ENCODE measurements at places on chromosomes 6 and 20.

- peak; percentile 96 for DNase-seq
Observed at GRCh38 chr6:81451787-81452186, 300.7 kb downstream of the TENT5A start.

DNA sequence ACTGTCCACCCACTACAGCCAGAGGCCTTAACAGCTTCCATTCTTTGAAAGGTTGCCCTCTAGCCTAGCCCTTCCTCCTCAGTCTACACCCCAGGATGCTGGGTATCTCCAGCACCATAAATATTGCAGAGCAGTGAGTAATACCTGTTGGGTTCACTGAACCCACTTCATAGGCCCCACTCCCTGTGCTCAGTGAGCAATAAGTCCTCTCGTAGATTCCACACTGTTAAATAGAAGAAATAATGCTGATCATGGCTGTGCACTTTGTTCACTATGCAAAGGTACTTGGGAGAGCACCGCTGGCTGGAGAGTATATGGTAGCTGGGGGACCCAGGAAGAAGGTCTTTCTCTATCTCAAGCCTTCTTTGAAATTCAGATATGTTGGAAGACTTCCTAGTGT lies 87.3 kb downstream of the RSPH3 start:
- no peak for DNase-seq

DNA sequence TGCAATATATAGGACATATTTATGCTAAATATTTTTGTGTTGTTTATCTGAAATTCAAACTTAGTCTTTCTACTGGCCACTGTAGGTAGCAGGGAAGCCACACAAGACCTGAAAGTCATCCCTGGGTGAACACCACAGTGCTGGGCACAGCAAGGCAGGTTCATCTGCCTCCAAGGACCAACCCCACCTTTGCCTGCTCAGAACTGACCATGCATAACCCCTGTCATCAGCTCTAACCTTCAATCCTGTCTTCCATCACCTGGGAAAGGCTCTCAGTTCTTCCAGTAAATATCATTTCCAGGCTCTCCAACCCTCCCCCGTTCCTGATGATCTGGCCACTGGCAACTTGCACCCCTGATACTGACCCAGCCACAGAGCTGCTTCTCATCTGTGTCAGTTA lies 32.7 kb upstream of the CST7 start:
- no peak for DNase-seq

DNA sequence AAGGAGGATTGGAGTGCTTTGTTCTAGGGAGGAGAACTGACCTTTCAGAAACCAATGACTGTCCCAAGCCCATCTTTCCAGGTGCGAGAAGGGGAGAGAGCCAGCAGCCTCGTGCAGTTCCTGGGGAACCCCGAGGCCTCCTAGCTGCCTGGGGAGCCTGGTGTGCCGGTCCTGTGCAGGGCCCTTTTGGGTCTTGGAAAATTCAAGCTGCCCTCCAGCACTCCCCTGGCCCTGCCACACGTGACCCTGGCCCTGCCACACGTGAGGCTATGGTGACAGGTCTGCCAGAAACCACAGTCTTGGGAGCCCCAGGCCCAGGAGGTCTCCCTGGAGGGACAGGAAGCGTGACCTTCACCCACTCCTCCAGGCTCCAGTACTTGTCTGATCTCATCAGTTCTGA lies 15.7 kb downstream of the IP6K3 start:
- no peak for DNase-seq

DNA sequence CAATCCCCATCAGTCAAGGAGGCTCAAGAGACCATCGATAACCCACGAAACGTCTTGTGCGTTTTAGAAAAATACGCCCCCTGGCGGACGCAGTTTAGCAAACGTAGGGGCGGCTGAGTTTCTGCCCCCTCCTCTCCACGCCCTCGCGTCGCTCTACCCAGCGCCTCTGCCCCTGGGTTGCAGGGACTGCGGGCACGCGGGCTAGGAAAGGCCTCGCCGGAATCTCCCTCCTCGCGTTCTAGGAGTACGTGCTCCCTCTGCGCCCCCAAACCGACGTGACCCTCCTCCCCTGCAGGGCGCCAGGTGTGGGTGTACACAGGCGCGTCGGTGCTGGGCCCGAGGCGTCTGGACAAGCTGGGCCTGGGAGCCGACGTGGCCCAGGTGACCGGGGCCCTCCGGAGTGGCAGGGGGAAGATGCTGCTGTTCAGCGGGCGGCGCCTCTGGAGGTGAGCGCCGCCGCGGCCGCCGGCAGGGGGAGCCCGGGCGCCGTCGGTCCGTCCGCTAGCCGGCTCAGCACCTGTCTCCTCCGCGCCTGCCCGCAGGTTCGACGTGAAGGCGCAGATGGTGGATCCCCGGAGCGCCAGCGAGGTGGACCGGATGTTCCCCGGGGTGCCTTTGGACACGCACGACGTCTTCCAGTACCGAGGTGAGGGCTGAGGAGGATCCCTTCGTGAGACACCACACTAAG lies 5.3 kb downstream of the MMP9 start:
- DNase-seq = no peak

- DNase-seq = no peak
Observed at GRCh38 chr6:12791371-12791770, 74.8 kb downstream of the PHACTR1 start.

GRCh38 chr6:110520992-110521543 lies 44.7 kb upstream of the SLC22A16 start:
- DNase-seq = no peak

DNA sequence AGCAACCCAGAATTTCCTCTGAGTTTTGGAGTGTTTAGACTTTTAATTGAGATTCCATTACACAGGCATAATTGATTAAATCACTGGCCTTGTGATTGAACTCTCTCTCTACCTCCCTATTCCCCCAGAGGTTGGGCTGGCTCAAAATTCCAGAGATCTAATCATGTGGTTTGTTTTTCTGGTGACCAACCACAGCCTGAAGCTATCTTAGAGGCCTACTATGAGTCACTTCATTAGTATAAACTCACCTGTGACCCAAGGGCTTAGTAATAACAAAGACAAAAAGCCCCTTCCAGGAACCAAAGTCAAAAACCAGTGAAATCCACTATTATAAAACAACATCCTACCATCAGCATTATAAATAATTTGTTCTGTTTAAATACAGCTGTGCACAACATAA lies 992.5 kb upstream of the CITED2 start:
- peak; percentile 74 for DNase-seq

DNA sequence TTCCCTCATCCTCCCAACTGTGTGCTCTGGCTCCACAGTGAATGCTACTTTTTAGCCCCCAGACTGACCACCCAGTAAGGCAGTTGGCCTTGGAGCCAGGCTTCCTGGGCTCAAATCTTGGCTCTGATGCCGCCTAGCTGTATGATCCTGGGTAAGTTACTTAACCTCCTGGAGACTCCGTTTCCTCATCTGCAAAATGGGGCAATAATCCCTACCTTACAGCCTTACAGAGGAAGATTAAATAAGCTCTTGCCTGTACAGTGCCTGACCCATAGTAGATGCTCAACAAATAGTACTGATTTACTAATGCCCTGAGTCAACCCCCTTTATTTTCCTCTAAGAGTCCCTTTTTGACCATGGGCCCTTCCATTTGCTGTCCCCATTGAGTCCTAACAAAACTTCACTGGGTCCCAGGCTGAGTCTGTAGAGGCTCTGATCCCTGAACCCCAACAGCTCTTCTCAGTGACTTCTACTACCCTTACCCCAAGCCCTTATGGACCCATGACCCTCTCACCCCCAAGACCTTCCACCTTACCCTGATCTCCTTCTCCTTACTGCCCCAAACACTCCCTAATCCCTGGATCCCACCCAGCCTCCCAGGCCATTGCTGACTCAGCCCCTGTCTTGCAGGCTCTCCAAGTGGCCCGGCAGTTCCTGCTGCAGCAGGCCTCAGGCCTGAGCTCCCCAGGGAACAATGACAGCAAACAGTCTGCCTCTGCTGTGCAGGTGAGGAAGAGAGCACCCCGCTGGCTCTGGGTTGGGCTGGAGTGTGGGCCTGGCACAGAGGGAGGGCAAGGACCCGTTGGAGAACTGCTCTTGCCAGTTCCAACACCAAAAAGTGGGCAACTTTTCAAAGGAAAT lies 31.4 kb downstream of the FOXP4 start:
- no peak for DNase-seq

DNA sequence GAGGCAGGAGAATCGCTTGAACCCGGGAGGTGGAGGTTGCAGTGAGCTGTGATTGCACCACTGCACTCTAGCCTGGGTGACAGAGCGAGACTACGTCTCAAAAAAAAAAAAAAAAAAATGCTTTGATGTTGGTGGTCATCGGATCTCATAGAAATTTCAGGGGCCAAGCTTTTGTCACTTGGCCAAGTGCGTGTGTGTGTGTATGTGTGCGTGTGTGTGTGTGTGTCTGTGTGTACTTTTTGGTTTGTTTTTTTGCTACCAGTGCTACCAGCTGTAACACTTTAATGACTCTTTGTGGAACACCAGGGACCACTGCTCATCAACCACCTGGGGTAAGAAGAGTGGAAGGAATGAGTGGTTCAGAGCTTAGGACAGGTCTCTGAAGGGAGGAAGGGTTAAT lies 49.7 kb downstream of the TRAF3IP2 start:
- DNase-seq = no peak

GRCh38 chr6:13523826-13524622 lies 36.6 kb upstream of the GFOD1 start:
- DNase-seq = no peak

GRCh38 chr6:155693573-155694418 lies 238.2 kb upstream of the NOX3 start:
- no peak for DNase-seq

- no peak for DNase-seq
Observed at GRCh38 chr6:117771403-117771802, 96.1 kb downstream of the NUS1 start.

DNA sequence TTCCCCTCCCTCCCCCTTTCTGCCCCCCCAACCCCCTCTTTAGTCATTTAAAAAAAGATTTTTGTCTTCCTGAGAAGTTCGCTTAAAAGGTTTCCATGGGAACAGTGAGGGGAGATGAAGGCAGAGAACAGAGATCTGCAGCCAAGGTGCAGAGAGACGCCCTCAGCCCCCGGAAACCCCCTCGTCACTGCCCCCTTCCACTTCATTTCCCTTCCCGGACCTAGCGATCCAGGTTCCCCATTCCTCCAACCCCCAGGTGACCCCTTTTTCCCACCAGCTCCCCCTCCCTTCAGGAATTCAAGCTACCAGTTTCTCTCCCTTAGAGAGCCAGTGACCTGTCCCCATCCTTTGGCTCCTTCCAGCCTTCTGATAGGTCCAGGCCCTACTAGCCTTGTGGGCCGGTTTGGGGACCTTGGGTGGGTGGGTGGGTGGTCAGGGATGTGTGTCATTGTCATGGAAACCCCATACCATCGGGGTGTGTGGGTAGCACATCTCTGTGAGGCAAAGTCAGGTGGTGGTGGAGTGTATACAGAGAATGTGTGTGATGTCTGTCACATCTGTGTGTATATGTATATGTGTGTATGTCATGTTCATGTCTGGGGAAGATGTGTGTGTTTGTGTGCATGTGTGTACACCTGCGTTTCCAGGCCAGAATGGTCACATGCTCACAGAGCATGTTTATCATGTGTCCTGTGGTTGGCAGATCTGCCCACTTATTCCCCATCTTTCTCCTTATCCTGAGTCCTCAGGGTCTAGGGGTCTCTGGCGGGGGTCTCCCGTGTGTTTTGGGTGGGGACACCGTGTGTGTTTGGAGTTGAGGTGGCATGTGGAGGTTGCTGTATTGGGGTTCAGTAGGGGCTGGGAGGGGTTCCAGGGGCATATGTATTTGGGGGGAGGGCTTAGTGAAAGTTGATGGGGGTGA lies 7.0 kb downstream of the SYNGAP1 start:
- DNase-seq = no peak

- no peak for DNase-seq
Observed at GRCh38 chr6:139173172-139173571, 38.3 kb downstream of the HECA start.

GRCh38 chr20:14214046-14214445 lies 123.4 kb downstream of the FLRT3 start:
- DNase-seq = no peak

- DNase-seq = no peak
Observed at GRCh38 chr20:62366370-62367135, 559 bp downstream of the LAMA5 start.

- no peak for DNase-seq
Observed at GRCh38 chr6:168448243-168448855, 7.4 kb downstream of the SMOC2 start.

DNA sequence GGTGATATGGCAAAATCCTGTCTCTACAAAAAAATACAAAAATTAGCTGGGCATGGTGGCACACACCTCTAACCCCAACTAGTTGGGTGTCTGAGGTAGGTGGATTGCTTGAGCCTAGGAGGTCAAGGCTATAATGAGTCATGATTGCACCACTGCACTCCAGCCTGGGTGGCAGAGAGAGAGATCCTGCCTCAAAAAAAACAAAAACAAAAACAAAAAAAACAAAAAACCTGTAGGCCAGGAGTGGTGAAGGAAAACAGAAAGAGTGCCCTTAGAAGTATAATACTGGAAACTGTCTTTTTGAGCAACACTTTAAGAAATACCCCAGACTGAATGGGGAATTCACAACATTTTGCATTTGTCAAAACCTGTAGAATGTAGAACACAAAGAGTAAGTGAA lies 85.3 kb downstream of the JARID2 start:
- no peak for DNase-seq

DNA sequence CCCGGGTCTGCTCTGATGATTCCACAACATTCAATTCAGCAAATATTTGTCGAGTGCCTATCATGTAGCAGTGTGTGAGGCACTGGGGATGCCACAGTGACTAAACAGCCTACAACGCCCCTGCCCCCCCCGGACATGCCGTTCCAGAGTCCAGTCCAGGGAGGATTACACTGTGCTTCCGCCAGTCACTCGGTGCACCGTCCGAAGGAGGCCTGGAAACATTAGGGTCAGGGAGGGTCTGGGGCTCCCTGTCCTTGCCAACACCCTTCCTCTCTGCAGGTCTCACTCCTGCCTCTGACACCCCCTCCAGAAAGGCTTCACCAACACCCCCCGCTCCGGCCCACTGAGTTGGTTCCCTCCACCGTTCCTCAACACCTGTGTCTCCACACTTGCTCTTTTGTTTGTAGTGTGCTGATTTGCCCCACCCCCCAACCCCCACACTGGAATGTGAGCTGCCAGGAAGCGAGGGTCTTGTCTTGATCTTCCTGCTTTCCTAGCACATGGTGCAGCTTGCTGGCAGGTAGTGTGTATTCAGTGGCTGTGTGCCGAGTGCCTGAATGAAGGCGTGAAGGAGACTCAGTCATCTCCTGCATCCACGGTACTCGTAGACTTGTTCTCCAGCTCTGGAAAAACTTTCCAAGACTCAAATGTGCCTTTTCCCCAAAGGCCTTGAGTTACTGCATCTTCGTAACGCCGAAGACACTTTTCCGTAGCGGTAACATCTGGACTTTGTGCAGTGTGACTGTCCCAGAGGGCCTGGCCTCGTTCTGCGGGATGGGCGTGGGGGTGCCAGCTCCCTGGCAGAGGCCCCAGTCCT lies 150.4 kb downstream of the ZDHHC14 start:
- DNase-seq = no peak

GRCh38 chr6:47345761-47346160 lies 36.1 kb upstream of the TNFRSF21 start:
- no peak for DNase-seq

DNA sequence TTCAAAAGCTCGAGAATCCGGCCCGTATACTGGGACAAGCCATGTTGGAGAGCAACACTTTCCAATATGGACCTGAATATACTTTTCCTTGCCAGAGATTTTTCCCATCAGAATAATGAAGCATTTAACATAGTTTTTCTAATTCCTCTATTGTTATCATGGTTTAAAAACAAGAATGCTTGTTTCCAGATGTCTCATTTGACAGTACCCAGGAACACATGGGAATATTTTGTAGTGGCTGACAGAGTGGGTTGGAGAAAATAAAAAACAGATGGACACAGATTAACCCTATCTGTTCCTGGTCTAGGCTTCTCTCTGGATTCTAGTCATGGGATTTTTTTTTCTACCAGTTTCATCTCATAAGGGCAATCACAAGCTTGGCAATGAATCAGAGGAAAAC lies 164.8 kb upstream of the CEP162 start:
- DNase-seq = no peak

GRCh38 chr6:138052783-138053182 lies 54.4 kb downstream of the PERP start:
- DNase-seq = no peak
